ENCODE measurements at places on chromosomes 12 and 14. TPM values are rescaled to one million over a fixed set of nuclear protein-coding genes. Genes with fewer than 3 reads are reported as not detected.

Gene SYNDIG1L
- polyA plus RNA-seq = not detected

Gene CISTR
- not detected for polyA plus RNA-seq

Gene GCH1
- 49.5 TPM for polyA plus RNA-seq

Gene MUCL1
- not detected for polyA plus RNA-seq

Gene RAD9B
- polyA plus RNA-seq = 1.0 TPM

Gene DYRK4
- 36.9 TPM for polyA plus RNA-seq

Gene BMAL2
- 2.7 TPM for polyA plus RNA-seq
